ENCODE measurements at places on chromosomes 5 and 9.

DNA sequence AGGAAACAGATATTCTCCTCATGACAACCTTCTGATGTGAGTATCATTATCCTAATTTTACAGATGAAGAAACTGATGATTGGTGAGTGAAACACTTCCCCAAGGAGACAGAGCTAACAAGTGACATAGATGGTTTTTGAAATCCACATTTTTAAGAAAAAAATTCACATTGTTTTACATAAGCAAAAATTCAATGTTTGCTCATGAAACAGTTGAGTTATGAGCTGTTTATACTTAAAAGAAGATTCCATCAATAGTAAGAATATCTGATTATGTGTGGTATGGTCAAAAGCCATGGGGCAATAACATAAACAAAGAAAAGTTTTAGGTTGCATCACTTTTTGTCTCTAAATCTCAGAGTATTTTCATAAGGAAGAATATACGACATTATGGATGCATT, 167.9 kb upstream of the PAPPA start:
- no peak for DNase-seq

GRCh38 chr9:107239474-107239873, 43.6 kb upstream of the RAD23B start:
- DNase-seq: no peak

- DNase-seq: no peak
These were observed 1944.6 kb upstream of the WWC1 start for GRCh38 chr5:166346726-166347374.

- no peak for DNase-seq
These were observed 325.1 kb downstream of the GADD45G start for GRCh38 chr9:89929673-89930480.

- no peak for DNase-seq
These were observed 177.2 kb downstream of the MAPKAP1 start for GRCh38 chr9:125529589-125530515.

GRCh38 chr5:180173198-180173544, 35.8 kb downstream of the RASGEF1C start:
- no peak for DNase-seq

DNA sequence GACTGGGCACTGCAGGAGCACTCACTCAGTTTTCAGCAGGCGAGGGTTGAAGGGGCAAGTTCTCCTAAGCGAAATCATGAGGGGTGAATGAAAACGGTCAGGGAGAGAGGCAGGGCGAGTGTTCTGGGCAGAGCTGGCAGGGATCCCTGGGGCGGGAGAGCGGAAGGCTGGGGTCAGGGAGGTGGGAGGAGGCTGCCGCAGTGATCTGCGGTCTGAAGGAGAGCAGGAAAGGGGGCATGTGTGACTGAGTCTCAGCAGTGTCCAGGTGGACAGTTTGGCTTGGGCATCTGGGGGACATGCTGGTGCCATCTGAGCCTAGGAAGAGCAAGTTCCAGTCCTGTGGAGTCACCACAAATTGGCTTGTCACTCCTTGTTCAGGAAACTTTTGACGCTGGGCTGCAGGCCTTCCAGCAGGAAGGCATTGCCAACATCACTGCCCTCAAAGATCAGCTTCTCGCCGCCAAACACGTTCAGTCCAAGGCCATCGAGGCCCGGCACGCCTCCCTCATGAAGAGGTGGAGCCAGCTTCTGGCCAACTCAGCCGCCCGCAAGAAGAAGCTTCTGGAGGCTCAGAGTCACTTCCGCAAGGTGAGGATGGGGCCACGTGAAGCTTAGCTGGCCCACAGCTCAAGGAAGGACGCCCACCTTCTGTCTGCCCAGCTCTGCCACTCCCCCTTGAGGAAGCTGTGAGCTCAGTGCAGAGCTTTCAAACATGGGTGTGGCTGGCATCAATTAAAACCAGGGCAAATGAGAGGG, 31.1 kb downstream of the DYNC2I2 start:
- peak; percentile 47 for DNase-seq

DNA sequence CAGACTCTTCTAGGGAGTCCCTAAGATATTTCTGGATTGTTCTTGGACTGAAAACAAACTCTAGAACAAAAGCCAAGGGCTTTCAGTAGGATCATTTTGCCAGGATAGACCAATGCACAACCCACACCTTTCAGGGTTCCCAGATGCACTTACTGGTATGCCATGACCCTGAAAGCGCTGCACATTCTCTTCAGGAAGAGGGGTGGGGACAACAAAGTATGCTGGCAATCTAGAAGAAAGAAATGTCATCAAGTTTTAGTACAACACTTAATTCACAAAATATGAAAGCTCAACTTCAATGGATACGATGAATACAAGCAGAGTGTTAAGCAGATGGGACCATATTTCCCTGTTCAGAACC, 57.2 kb downstream of the MTMR12 start:
- DNase-seq: no peak

DNA sequence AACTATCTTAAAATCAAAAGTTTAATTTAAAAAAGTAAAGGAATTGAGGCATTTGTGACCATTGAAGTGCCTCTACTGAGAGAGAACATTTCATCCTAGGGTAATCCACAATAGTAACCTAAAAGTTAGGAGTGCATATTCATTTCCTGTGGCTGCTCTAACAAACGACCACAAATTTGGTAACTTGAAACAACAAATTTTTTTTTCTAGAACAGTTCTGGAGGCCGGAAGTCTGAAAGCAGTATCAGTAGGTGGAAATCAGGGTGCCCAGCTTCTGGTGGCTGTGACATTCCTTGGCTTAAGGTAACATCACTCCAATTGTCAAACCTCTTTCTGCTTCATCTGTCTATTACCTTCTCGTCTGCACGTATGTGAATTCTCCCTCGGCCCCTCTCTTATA, 67.1 kb upstream of the SSBP2 start:
- DNase-seq: no peak

- no peak for DNase-seq
These were observed 654 bp downstream of the RANBP6 start for GRCh38 chr9:6014670-6015270.

DNA sequence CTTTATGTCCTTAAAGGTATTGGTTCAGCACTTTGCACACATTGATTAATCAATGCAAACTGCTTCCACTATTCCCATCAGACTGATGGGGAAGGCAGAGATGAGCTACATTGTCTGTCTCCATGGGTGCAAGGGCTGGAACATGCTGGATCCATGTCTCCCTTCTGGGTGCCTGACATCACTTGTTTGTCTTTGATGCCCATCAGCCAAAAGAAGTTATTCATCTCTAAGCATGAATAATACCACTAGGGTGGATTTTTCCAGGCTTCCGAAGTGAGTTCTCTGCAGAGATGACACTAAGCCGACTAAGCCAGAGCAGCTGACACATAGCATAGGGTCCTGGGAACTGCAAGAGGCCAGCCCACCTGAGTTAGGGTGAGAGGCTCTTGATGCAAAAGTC, 8.7 kb downstream of the FGF1 start:
- peak; percentile 18 for DNase-seq

GRCh38 chr9:4704129-4704528, 24.8 kb downstream of the CDC37L1 start:
- no peak for DNase-seq

DNA sequence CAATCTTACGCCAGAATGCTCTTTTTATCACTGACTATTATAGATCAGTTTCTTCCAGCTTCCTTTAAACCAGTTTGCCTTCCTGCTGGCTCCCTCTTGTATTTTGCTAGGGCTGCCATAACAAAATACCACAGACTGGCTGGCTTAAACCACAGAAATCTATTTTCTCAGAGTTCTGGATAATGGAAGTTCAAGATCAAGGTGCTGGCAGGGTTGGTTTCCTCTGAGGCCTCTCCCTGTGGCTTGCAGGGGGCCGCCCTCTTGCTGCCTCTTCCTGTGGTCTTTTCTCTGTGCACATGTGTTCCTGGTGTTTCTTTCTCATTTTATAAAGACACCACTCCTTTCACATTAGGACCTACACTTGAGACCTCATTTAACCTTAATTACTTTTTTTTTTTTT, 6.8 kb upstream of the FXN start:
- DNase-seq: no peak

- no peak for DNase-seq
These were observed 132.5 kb upstream of the FBXL7 start for GRCh38 chr5:15367489-15367888.

GRCh38 chr9:99128133-99128406, 23.2 kb downstream of the TGFBR1 start:
- DNase-seq: no peak

DNA sequence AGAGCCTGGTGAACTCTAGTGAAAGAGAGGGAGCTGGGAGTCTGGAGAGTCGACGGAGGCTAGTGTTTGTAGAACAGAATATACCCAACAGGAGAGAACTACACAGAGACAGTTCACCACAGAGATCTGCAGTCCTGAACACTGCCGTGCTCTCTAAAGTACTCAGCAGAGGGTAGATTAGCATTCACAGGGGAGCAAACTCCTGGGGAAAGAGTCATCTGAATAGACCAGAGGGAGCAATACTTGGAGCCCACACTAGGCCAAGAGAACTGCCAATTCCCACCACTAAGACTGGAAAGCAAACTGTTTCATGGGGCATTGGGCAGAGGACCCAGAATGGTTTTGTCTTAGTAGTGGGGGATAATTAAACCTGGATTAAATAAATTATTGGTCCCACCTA, 235.6 kb downstream of the EDIL3 start:
- DNase-seq: no peak

DNA sequence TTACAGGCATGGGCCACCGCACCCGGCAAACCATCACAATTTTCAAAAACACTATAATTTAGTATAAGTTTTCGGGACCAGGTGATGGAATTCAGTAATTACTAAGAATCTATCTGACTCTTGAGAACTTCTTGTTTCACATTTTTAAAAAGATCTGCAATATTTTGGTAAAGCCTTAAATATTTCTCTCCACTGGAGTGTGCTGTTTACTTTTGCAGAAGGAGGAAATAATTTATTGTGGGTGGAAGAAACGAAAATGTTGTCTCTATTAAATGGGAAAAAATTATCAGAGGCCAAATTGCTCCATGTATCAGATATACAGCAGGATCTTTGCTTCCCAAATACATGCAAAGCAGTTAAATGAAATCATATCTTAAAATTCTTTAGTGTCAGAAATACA, 566.8 kb upstream of the CYLC2 start:
- DNase-seq: no peak

DNA sequence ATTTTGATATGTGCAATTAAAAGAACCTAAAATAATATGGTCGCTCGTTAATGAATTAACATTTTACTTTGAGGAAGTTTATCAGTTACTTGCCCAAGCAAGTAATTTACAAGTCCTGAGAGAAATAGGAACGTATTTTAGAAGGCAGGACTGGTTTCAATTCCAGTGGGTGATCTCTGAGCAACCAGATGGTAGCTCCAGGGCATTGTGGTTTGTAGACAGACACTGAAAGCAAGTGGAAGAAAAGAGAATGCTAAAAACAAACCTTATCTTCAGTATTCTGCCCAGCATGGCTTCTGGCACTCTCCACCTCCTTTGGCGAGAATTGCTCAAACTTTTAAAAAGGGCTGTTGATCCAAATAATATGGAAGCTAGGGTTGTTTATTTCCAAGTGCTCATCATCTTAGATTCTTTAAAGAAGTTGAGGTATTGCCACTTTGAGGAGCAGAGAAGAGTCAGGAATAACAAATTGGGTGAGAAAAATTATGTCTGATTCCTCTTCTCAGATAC, 31.8 kb upstream of the ERAP2 start:
- no peak for DNase-seq

- DNase-seq: no peak
These were observed 31.9 kb upstream of the ZNF354A start for GRCh38 chr5:178762391-178762790.

GRCh38 chr5:1552521-1553255, 28.9 kb upstream of the LPCAT1 start:
- DNase-seq: peak; percentile 76

DNA sequence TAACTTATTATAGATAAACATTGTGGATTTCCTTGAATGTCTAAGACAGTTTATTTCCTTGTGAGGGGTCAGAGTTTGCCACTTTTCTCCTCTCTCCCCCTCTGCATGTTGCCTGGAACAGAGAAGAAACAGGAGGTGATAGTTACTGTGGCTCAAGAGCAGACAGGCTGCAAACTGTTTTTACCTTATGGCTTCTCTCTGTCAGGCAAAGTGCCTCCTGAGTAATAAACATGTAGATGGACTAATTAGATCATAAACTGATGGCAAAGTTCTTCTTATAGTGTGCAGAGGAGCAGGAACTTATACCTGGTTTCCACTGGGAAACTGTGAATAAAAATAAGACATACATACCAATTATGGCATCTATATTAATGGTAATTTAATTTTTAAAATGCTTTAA, 133.1 kb upstream of the CDH12 start:
- no peak for DNase-seq

DNA sequence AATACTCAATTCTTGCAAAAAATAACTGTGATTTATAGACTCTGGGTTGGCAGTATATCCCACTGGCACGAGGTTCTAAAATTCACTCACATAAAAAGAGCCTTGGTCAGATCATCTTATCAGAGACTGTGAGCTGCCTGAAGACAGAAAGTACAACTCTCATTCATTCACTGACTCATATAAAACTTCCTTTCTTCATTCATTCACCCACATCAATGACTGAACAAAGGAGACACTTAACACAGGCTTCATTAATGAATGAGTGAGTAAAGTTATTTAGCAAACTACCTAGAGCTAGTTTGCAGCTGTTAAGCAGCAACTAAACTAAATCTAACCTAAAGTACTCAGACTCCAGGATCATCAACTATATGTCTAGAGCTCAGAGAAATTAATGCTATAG, 214.7 kb downstream of the DENND1A start:
- no peak for DNase-seq

DNA sequence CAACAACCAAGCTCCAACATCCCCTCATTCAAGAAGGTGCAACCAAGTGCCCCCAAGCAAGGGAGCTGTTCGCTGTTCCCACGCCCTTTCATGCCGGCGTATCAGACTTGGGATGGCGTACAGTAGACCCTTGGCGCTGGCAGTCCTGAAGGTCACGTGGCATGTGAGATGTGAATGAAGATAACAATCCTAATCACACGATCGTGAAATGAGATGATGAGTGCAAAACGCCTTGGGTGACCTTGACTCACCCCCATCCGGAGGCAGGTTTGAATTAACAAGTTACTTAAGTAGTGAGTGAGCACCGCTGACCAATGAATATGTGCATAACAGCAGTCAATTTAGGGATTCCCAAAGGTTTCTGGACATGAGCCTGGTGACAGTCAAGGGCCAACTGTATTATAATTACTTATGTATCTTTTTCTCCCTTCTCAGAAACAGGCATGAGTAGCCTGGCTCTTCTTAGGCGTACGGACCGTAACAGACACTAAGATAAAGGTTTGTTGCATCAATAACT, 150.2 kb downstream of the TTLL11 start:
- no peak for DNase-seq

GRCh38 chr5:10431415-10431814, 10.3 kb upstream of the ROPN1L start:
- DNase-seq: no peak

GRCh38 chr9:134024214-134024792, 978 bp upstream of the BRD3OS start:
- no peak for DNase-seq

DNA sequence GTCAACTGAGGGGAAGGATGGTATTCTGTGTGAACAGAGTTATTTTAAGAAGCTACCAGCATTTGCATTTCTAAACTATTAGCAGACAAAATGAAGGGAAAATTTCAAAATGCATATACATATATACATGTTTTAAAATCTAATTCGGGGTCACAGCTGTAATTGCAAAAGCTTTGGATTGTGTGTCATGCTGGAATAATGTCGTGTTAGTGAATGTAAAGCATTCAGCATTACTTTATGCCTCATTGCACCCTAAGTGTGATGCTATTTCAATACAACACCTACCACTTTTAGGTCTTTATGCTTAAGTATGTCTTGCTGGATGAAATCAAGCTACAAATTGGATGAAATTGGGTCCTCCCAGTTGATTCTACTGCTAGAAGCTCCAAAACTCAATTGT, 687.6 kb upstream of the MEF2C start:
- DNase-seq: no peak

- no peak for DNase-seq
These were observed 90.3 kb downstream of the ZNF474 start for GRCh38 chr5:122219436-122220166.

Data from WERI-Rb-1 (cell line).